ENCODE measurements at places on chromosomes 2 and 18.

DNA sequence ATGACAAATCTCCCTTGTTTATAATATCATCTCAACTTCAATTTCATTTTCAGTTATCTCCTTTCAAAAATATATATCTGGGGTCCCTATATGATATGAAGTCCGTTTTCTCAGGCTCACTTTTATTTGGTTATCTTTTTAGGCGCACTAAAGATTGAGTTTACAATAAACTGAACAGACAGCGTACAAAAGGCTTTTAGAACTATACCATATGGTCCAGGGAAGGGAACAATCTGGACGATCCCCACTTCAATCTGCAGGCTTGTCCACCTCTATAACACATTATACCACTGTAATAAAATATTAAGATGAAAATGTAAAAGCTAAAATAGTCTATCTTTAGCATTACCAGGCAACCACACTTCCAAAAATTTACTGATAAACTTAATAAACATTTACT lies 289.9 kb downstream of the ZEB2 start:
- DNase-seq, result no peak

- no peak for DNase-seq
Measured at GRCh38 chr2:154700136-154700535, 1.6 kb downstream of the KCNJ3 start.

- no peak for DNase-seq
Measured at GRCh38 chr2:32805104-32806095, 141.4 kb upstream of the LTBP1 start.

- DNase-seq, result no peak
Measured at GRCh38 chr2:28437149-28437835, 44.6 kb downstream of the FOSL2 start.

GRCh38 chr18:37709740-37710139 lies 144.1 kb upstream of the CELF4 start:
- no peak for DNase-seq

- no peak for DNase-seq
Measured at GRCh38 chr2:233926806-233927205, 9.6 kb downstream of the TRPM8 start.

DNA sequence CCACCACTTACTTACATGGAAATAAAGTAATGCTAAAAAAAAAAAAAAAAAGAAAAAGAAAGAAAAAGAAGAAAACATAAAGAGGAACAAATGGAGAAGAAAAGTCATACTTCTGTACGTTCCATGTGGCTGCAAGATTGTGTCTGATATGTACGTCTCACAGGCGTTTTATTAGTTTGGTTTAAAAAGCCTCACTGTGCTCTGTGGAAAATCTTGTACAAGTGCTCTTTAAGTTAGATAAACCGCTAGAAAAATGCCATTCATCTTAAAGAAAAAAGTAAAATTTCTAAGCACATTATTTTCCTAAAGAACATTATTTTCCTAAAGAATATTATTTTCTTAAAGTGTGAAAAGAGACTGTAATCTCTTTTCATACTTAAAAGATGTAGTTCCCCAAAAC lies 165.1 kb downstream of the ZNF521 start:
- DNase-seq, result no peak

GRCh38 chr2:157283468-157283867 lies 26.0 kb downstream of the GALNT5 start:
- DNase-seq, result no peak

DNA sequence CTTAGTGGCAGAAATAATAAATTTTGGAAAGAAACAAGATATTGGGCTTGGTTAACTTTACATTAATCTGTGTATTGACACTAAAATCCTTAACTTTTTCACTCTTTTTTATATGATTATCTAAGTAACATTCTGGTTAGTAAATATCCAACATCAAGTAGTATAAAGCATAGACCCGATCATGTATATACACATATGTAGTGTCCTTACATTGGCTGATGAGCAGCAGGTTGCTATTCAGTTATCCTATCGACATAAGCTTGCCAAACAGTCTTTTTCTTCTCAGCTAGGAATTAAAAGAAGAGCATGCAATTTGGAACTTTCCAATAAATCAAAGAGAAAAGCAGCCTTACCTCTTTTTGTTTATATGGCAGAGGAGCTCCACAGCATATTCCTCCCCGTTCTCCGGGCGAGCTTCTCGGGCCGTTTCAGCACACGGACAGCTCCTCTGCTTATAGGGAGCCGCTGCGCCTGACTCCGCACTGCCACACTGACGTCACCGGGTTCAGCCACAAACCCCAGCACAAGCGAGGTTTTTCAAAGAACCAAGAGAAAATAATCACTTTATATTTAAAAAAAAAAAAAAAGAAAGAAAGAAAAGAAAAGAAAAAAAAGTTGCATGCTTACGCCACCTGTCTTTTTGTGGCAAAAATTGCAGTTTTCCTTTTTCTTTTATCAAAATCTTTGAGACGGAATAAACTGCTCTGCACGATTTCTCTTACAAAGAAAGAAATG lies at the start of gene SCG2:
Gene SCG2 (minus strand): TSS at position 430 of the 735 bp plus-strand sequence. CDS start 3,079 bp downstream, outside the sequence.
- DNase-seq, result no peak

Measured in activated T-helper 1 cell treated with anti-CD3 and anti-CD28 coated beads, Interleukin-2, amount 50 U/mL, for 16 hours (primary cell).